ENCODE measurements at places on chromosomes 2 and 18. TPM values are rescaled to one million over a fixed set of nuclear protein-coding genes. Genes with fewer than 3 reads are reported as not detected.

Gene OXER1
- not detected for total RNA-seq

Gene TET3
- total RNA-seq, result 2.7 TPM

Gene ABCB6
- 9.5 TPM for total RNA-seq

Gene SNORC
- 1.2 TPM for total RNA-seq

Gene CCDC148
- total RNA-seq, result 0.19 TPM

Gene DSG1
- total RNA-seq, result 0.38 TPM

Gene MFSD2B
- total RNA-seq, result not detected

Gene CNNM3
- total RNA-seq, result 3.2 TPM

Gene CDK15
- total RNA-seq, result 0.16 TPM

Gene ASXL3
- total RNA-seq, result 0.11 TPM

Gene CEP68
- 4.6 TPM for total RNA-seq

Gene CRYBA2
- not detected for total RNA-seq
